ENCODE measurements at places on chromosomes 11 and 22. TPM values are rescaled to one million over a fixed set of nuclear protein-coding genes. Genes with fewer than 3 reads are reported as not detected.

The P2RY2 gene
- total RNA-seq = 3.0 TPM

The SNX32 gene
- 0.09 TPM for total RNA-seq

The WNT11 gene
- total RNA-seq = 0.66 TPM

The SCGB1A1 gene
- total RNA-seq = not detected

The SLC37A2 gene
- total RNA-seq = 4.6 TPM

The POU2AF3 gene
- total RNA-seq = 4.9 TPM

The SREBF2 gene
- 30.2 TPM for total RNA-seq

The RFPL2 gene
- not detected for total RNA-seq

DNA sequence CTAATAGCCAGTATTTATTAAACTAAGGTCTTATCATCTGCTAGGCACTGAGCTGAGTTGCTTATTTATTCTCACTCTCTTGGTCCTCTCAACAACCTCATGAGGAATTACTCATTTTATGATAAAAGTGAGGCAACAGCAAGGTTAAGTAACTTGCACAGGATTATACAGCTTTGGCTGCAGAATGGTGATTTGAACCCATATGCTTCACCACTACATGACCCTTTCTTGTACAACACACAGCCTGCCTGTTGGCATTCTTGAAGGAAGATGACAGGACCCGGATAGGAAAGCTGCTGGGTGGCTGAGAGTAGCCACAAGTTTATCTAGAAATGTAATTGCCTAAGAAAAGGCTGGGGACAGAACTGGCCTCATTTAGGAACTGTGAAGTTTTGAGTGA is 5.3 kb upstream of the PARVA start:
- no peak for DNase-seq

DNA sequence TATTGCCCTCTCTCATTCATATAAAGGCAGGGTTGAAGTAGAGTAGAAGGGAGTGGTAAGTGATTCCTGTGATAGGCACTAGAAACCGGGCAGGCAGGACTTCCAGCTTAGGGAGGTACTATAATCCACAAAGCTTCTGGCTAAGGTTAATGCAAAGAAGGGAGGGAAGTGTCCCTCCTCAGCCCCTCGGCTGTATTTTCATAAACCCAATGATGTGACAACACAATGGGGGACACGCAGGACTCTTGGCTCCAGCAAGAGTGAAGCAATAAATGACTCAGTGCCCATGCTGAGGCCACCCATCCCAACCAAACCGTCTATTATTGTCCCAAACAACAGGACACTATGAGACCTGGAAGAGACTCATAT is 90.7 kb downstream of the ETS1 start:
- DNase-seq = no peak

DNA sequence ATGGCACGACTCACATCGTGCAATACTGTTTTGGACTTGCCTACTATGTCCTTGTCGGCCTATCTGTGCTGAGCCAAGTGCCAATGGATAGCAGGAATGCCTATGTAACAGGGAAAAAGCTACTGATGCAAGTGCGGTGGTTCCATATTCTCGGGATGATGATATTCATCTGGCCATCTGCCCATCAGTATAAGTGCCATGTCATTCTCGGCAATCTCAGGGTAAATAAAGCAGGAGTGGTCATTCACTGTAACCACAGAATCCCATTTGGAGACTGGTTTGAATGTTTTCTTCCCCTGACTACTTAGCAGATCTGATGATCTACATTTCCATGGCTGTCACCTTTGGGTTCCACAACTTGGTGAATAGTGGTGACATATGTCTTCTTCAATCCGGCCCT is 20.1 kb downstream of the OOSP3 start:
- no peak for DNase-seq

DNA sequence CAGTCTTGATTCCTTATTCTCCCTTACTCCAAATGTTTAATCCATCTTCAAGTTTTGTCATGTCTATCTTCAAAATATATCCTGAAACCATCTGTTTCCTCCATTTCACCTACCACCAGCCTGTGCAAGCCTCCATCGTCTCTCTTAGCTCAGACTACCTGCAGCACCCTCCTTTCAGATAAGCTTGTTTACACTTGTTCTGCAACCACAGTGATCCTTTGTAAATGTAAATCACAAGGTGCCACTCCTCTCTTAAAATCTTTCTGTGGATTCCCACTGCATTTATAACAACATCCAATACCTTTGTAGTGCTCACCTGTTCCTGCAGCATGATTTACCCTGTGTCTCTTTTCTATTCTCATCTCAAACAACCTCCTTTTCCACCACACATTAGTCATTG is 31.8 kb upstream of the GPR83 start:
- DNase-seq = no peak

- no peak for DNase-seq
Measured at GRCh38 chr11:23283666-23284065, 423.4 kb upstream of the CCDC179 start.

DNA sequence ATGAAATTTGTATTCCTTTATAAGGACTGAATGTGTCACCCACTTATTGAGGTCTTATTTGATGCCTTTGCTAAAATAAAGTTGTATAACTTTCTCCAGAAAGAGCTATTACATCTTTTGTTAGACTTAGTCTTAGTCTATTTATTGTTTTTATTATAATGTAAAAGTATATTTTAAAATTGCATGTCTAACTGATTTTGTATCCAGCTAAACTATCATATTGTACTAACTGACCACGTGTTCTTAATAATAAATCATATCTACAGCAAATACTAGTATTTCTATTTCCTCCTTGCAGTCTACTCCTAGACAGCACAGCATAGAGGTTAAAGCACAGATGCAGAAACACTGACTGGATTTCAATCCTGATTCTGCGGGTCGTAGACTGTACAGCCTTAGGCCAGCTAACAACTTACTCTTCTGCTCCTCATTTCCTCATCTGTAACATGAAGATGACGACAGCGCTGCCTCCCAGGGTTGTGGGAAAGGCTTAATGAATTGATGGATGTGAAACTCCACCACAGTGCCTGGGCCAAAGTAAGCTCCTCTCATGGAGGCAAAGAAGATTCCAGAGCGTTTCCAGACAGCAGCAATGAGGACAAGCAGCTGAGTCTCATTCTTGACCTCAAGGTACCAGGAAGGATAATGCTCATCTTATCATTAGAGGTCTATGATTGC is 13.2 kb downstream of the IFITM10 start:
- DNase-seq = no peak

- no peak for DNase-seq
Measured at GRCh38 chr11:118152552-118153471, at the start of gene SCN4B. SCN4B (minus strand) TSS chr11:118152823; CDS start chr11:118152673, 150 bp downstream.

DNA sequence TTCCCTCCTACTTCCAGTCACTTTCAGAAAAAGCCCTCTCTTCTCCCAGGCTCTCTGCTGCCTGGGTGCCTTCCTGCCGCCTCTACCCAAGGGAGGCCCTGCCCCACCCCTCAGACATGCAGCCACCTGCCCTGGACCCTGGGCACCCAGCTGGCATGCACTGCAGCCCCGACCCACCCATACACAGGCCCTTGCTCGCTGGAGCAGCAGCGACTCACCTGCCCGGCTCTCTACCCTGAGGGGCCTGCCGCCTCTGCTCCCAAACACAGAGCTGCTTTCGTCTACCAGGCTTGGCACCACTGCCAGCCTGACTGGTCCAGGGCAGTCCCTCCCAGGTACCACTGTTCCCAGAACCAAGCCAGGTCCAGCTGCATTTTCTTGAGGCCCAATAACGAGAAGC is 1.2 kb upstream of the TSSK2 start:
- DNase-seq = no peak

DNA sequence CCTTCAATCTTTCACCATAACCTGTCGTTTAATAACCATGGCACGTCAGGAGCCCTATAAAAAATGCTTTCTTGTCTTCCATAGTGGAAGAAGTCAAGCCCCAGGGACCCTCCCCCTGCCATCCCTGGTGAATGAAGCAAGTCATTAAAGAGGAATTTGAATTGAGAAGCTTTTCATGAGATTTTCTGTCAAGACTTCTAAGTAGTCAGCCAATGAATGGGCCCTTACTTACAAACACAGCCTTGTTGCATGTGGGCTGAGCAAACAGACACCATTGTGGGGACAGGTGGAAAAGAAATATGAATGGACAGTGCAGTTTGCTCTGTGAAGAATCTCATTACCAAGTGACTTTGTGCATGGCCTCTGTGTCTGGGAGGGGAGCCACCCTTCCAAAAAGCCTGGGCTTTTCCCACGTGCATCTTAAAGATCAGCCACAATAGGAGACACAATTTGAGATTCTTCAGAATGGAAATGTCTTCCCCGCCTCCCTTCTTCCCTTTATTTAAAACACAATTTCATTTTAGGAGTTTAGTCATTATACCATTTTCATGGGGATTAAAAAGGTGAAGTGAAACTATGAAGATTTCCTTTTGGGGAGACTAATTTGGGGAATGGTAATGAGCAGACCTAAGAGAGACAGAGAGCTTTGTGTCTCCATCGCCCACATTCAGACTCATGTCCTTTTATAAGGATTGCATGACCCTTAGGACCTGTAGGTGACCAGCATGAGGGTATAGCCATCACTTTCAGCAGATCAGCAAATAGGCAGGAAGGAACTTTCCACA is 152.0 kb downstream of the LRRC4C start:
- DNase-seq = no peak

- no peak for DNase-seq
Measured at GRCh38 chr11:8183111-8183510, 14.3 kb upstream of the RIC3 start.

GRCh38 chr11:109512680-109513079 is 90.7 kb downstream of the C11orf87 start:
- no peak for DNase-seq

GRCh38 chr11:66595245-66595904 is 2.4 kb downstream of the CCS start:
- DNase-seq = no peak
